ENCODE measurements at places on chromosomes 1 and 21.

- no peak for DNase-seq
Observed at GRCh38 chr1:238336531-238336930, 445.8 kb upstream of the ZP4 start.

- DNase-seq, result no peak
Observed at GRCh38 chr1:178048426-178048825, 45.5 kb upstream of the RASAL2 start.

- DNase-seq, result no peak
Observed at GRCh38 chr1:182752077-182752988, 37.2 kb upstream of the NPL start.

GRCh38 chr1:113042285-113043143 is 30.5 kb upstream of the LRIG2 start:
- DNase-seq, result no peak

- no peak for DNase-seq
Observed at GRCh38 chr1:229118477-229119061, 152.3 kb upstream of the RAB4A start.

GRCh38 chr1:36166136-36166535 is 10.2 kb downstream of the MAP7D1 start:
- no peak for DNase-seq

GRCh38 chr1:64754173-64754572 is 9.3 kb downstream of the RAVER2 start:
- DNase-seq, result no peak

- DNase-seq, result no peak
Observed at GRCh38 chr1:167499664-167500101, 18.6 kb downstream of the CD247 start.

GRCh38 chr1:59597420-59598119 is 217.2 kb upstream of the HOOK1 start:
- no peak for DNase-seq

GRCh38 chr1:235943581-235944114 is 76.9 kb upstream of the LYST start:
- DNase-seq, result no peak

GRCh38 chr1:208202333-208202995 is 41.7 kb downstream of the PLXNA2 start:
- DNase-seq, result no peak

GRCh38 chr1:90943966-90944365 is 77.9 kb downstream of the ZNF644 start:
- no peak for DNase-seq

DNA sequence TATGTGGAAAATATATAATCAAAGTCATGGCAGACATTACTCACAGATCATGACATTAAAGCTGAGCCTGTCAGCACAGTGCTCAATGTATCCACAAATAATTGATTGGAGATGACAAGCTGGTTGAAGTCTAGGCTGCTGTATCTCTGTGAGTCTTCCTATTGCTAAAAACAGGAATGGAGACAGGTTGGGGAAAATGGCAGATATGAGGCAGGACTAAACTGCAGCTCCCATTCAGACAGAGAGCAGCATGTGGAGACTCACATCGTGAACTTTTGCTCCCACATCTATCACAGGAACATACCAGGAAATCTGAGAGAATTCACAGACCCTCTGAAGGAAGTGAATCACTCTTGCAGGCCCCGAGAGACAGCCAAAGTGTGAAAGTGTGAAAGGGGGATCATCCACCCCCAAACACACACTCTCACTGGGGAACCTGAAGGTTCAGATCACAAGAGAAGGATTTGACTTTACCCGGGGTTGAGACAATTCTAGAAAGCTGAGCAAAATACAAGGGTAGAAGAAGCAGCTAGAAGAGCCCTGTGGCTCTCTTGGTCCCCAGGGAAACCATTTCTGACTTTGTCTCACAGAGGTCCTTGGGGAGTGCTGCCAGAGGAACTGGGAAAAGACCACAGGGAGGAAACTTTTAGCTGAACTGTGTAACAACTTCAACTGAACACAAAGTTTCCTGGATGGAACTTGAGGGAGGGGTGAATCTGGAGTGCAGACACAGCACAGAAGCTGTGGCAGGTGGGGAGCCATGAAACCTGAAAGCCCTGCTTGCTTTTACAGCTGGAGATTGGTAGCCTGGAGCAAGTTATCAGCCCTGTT is 173.4 kb downstream of the S1PR1 start:
- no peak for DNase-seq

- no peak for DNase-seq
Observed at GRCh38 chr1:207081088-207081487, 7.6 kb upstream of the C4BPB start.

- DNase-seq, result no peak
Observed at GRCh38 chr1:197313713-197314112, 45.7 kb downstream of the CRB1 start.

DNA sequence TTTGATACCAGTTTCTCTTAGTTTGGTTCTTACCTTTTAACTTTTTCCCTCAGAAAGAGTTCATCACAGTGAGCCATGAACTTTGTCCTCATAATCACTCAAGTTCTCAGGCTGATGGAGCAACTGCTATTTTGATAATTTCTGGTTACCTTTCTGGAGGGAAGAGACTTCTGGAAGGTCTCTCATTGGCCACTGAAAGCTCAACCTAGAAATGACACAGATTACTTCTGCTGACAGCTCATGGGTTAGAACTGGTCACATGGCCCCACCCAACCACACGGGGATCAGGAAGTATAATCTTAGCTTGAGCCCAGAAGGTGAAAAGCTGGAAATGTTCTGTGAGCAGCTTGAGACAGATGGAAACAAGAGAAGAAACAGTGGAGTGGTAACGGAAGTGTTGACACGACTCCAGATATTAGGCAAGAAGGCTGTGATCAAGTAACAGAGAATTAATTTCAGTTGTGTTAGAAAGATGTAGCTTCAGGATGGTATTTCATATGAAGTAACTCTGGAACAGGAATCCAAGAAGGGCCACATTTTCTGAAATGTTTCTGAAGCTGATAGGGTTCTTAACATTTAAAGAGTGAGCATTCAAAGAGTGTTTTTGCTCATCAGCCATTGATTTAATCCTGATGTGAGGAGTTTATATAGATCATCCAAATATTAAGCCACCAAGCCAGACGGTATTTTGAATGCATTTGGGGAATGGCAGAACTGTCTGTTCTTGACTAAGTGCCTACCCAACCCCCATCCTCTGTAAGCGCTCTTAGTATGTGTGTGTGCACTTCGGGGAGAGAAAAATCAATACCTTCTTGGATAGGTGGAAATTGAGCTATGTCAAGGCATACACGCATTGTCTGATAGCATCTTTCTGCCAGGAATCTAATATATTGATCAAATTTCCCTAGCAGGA is 21.9 kb upstream of the XPR1 start:
- DNase-seq, result no peak

- DNase-seq, result no peak
Observed at GRCh38 chr21:27315373-27315772, 348.5 kb upstream of the ADAMTS5 start.

GRCh38 chr1:119747451-119747850 is 21.3 kb downstream of the HMGCS2 start:
- no peak for DNase-seq

DNA sequence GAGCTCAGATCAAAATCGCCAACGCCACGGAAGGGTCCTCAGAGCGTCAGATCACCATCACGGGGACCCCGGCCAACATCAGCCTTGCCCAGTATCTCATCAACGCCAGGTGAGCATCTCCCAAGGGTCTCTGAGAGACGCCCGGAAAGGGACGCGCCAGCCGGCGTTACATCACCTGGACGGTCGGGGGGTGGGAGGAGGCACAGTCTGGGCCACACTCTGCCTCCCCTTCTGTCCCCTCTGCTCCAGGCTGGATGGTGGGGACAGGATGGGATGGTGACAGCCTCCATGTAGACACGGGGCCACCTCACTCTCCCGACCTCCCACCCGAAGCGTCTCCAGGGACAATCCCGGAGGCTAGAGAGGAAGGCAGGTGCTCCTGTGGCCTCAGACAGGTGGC is 41.5 kb upstream of the COL6A1 start:
- no peak for DNase-seq

DNA sequence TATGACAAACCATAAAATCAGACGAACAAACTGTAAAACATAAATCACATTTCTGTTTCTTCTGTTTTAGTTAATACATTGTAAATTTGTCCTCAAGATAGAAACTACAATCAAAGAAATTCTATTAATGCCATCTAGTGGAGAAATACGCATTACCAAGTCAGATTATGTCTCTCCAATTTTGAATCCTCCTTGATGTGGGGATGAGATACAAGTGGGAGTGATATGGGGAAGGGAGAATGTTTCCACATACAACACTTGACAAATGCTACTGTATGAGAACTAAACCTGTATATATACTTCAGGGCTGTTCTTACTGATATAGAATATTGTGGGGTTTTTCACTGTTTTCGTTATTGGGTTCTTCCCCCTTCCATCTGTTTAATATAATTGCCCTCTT is 2.6 kb downstream of the HFM1 start:
- no peak for DNase-seq

- DNase-seq, result no peak
Observed at GRCh38 chr1:2345297-2346075, 45.9 kb downstream of the MORN1 start.

GRCh38 chr1:160149716-160150115 is 1.7 kb upstream of the ATP1A4 start:
- no peak for DNase-seq

GRCh38 chr21:43718872-43719747 is at the start of gene PDXK:
TSS of gene PDXK (plus strand) at chr21:43719129. CDS start at chr21:43719295, 166 bp downstream.
- peak; percentile 62 for DNase-seq

DNA sequence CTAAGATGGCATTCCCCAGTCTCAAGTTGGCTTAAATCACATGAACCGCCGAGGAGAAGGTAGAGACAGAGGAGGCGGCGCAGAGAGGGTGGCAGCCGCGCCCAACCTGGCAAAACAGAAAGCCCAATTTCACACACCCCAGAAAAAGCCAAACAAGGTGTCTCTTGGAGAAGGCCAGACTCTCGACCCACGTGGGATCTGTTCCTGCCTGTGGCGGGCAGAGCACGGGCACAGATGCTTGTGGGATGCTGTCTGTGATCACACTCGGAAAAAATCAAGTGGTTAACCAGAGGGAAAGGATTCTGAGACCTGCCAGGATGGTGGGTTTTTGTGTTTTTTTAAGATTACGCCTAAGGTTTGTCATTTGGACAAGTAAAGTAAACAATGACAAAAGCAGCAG is 80.7 kb downstream of the MRPL37 start:
- DNase-seq, result no peak

- no peak for DNase-seq
Observed at GRCh38 chr1:182426442-182427430, 23.2 kb upstream of the RGSL1 start.

- DNase-seq, result no peak
Observed at GRCh38 chr1:52059321-52059720, 3.2 kb downstream of the BTF3L4 start.

DNA sequence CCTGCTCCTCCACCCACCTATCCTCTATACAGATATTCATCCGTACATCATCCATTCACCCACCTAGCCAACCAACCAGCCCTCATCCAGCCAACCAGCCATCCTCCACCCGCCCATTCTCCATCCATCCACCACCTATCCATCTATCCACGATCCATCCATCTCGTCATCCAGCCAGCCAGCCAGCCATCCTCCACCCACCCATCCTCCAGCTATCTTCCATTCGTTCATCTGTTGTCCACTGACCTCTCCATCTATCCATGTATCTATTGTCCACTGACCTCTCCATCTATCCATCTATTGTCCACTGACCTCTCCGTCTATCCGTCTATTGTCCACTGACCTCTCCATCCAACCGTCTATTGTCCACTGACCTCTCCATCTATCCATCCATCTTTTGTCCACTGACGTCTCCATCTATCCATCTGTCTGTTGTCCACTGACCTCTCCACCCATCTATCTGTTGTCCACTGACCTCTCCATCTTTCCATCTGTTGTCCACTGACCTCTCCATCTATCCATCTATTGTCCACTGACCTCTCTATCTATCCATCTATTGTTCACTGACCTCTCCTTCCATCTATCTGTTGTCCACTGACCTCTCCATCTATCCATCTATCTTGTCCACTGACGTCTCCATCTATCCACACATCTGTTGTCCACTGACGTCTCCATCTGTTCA is 47.6 kb downstream of the FAAP20 start:
- no peak for DNase-seq

GRCh38 chr1:190478149-190479049 is 735 bp upstream of the BRINP3 start:
- DNase-seq, result no peak

GRCh38 chr1:160743266-160743665 is 4.2 kb downstream of the SLAMF7 start:
- DNase-seq, result no peak

DNA sequence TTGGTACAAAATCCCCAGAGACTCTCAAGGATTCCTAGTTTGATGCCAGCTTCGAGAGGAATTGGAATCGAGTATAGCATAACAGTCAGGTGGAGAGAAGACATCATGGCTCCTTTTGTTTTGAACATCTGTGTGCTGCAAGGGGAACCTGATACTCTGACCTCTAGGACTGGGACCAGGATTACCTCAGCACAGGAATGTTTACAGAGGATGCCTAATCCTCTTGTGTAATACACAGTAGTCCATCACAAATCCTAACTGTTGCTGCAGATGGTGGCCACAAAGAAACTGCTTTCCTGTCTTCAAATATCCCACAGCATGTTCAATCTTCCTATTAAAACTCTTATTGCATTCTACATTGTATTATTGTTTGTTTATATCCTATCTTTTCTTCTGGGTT is 111.8 kb upstream of the PRMT6 start:
- no peak for DNase-seq

DNA sequence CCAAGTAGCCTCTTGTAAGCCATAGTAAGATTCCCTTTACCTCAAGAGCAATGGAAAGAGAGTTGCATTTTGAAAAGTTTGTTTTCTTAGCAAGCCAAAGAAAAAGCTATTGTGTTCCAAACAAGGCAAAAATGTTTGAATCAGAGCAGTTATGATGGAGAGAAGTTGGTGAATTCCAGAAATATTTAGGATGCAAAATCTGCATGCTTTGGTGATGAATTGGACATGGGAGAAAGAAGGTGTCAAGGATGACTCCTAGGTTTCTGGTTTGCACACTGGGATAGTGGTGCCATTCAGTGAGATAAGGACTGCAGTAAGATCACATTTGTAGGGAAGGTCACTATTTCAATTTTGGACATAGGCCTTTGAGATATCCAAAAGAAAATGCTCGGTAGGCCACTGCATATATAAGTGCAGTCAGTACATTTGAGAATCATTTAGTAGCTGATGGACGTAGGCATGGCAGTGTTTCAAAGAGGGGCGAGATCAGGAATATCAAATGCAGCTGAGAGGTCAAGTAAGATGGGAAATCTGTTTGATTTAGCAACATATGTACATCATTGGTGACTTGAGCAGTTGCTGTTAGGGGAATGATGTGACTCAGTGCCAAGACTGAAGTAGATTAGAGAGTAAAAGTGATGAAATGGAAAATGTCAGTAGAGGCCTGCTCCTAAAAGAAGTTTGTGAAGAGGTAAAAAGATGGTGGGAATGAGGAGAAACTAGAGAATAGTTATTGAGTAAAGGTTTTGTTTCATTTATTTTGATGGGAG is 33.9 kb upstream of the GPR25 start:
- DNase-seq, result no peak

DNA sequence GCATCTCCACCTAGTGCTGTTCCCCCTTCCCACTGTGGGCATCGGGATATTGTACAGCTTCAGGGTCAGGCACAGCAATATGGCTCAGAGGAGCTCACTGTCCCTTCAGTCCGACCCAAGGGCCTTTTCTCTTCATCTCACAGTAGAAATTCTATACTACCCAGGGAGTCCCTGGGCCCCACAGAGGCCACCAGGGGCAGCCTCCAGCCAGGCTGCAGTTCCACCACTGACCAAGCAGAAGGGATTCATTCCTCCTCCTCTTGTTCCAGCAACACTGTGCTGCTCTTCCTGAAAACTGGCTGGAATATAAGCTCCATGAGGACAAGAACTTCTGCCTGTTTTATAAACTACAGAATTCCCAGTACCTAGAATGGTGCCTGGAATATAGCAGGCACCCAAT is 70.5 kb downstream of the CD34 start:
- no peak for DNase-seq

Data from activated T-helper 1 cell treated with Interleukin-2 at 50 U/mL for 16 hours (primary cell).